C1 segment of cervical spinal cord (tissue), 14 donors: ENCODE measurements at places on chromosomes 1 and 21.

- no peak for DNase-seq
These were observed 22.7 kb upstream of the AADACL3 start for GRCh38 chr1:12692967-12693782.

GRCh38 chr1:230170622-230171021 is 103.6 kb downstream of the GALNT2 start:
- DNase-seq = no peak

- DNase-seq = peak; percentile 52
These were observed 66.1 kb downstream of the TENT5C start for GRCh38 chr1:117671781-117672501.

- no peak for DNase-seq
These were observed 164.8 kb downstream of the PPIAL4G start for GRCh38 chr1:148318123-148318903.

DNA sequence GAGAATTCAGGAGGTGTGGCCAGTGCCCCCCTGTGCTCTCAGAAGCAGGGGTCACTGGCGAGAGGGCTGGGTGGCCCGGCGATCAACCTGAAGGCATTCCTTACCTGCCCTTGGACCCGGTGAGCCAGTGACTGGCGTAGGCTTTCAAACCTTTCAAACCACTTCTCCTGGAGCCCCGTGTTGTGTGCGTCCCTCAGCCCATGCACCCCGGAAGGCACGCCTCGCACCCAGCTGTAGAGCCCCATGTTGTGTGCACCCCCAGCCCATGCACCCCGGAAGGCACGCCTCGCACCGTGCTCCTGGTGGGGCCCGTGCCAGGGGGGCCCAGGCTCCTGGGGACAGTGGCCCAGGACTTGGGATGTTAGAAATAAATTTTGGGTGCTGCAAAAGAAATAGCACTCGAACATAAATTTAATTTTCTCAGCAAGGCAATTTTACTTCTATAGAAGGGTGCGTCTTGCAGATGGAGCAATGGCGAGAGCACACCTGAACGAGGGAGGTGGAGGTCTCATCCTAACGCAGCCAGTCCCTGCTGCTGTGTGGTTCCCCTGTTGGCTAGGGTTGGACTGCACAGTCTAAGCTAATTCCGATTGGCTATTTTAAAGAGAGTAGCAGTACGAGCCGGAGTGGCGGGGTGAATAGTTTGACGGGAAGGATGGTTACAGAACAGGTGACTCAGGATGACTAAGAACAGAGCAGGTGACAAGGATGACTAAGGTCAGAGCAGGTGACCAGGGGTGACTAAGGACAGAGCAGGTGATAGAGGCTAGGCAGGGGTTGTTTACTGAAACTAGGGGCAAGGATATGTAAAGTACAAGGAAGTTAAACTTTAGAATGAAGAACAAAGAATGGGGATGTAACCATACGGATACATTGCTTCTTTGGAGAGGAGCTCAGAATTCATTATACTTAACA is 47.4 kb downstream of the PRKCZ start:
- no peak for DNase-seq

- DNase-seq = no peak
These were observed 736 bp upstream of the BARHL2 start for GRCh38 chr1:90717665-90718410.

GRCh38 chr1:144101397-144102045 is 129.7 kb upstream of the FAM72C start:
- no peak for DNase-seq

GRCh38 chr1:169260478-169261151 is 107.0 kb downstream of the NME7 start:
- no peak for DNase-seq

DNA sequence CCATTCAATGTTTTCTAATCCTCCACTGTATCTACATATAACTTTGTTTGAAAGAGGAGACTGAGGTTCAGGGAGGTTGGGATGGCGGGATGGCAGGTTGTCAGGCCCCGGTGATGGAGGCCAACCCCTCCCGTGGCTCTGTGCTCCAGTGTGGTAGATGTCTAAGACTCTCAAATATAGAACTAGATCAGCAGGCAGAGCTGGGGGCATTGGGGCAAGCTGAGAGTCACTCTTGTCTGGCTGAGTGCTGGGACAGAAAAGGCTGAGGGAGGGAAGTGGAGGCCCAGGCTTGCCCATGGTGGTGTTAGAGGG is 1.7 kb downstream of the IL6R start:
- DNase-seq = no peak

DNA sequence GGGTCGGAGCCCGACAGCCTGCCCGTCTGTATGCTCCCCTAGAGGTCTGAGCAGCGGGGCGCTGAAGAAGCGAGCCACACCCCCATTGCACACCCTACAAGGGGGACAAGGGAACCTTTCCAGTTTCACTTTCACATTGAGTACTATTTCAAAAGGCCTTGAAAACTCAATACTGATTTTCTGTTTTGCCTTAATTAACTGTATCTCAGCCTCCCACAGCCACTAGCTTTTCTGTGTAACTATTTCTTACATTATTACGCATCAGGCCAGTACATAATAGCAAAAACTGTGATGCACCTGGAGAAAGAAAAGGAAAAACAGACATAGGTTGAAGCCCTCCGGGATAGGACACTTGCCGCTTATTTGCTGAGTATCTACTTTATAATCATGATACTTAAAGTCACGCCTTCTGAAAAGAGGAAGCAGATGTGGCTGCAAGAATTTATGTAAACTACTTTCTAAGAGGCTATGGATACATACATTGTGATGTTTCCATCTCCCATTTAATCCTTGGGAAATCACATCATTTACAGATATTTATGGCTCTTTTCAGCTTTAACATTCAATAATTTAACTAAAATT is 1719.5 kb downstream of the MRPL39 start:
- no peak for DNase-seq

DNA sequence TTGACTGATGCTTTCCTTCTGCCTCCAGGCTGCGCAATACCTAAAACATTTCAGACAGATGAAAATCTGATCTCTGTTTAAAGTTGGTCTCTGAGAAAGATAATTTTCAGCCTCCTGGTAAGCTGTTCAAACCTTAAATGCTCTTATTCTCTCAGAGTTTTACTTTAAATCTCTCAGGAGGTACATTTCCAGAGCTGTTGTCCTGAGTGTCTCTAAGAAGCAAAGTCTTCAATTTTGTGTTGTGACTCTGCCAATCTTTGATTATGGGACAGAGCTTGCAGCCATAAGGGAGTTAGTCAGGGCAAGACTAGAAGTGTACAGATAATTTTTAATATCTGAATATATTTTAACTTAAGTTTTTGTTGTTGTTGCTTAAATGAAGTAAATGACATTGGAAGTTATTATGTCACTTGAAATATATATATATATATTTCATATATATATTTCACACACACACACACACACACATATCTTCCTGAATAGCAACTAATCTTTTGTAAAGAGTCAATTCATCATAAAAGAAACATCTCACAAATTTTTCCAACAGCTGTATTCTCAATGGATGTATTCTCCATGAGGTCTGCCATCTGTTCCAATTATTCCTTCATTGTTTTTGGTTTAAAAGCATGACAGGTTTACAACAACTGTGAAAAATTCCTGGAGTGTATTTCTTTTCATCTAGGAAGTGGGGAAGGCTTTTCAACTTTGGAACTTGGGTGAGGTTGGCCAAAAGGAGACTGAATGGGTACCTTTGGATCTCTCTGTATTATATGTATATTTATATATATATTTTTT is 259.4 kb downstream of the BACH1 start:
- DNase-seq = no peak

DNA sequence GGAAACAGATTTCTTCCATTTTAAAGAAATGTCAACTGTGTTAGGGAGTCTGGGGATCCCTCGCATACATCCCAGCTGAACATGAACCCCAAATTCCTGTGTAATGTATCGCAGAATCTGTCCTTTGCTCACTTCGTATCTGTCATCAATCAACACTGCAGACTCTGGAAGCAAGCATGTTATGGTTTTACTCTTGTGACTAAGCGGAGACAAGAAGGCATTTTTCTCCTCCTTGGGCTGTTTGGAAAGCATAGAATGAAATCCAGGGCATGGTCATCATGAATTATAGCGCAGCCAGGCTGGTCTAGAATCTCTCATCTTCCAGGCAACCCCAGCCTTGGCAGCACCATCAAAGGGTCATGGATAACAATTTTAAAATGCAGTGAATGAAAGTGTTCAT is 290.2 kb downstream of the KIF26B start:
- no peak for DNase-seq

- DNase-seq = peak; percentile 43
These were observed 179.0 kb downstream of the ADSS2 start for GRCh38 chr1:244272471-244273261.

DNA sequence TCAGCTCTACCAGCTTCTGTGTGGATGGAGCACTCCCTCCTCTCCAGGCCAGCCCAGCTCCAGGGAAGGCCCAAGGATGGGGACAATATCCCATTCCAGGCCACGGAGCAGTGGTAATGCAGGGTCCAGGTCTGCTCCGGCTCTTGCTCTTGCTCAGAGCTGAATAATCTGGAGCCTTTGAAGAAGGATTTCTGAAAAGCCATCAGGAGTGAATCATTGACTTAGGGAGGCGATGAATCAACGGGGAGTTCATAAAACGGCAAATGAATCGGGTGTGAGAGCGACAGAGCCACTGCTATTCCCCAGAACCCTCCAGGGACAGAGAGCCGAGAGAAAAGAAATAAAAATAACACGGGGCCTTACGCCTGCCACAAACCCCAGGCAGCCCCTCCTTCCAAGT is 7.7 kb downstream of the POU3F1 start:
- DNase-seq = no peak

DNA sequence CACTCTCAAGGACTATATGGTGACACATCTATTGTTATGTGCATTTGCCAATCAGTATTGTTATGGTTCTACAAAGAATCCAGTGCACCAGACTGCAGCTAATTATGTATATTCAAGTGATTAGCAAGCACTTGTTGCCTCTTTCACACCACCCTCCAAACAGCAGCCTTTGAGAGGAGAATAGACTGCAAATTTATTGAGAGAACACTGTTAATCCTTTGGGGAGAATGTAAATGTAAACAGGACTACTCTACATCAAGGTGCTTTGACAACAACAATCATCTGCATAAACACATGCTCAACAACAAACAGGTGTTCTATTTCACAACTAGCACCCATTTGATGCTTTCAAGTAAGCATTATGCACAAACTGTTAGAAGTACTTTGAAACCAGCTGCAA is 117.4 kb downstream of the AKT3 start:
- no peak for DNase-seq

GRCh38 chr1:14610761-14611160 is 12.3 kb downstream of the KAZN start:
- DNase-seq = no peak

GRCh38 chr1:118918230-118918939 is 69.8 kb downstream of the TBX15 start:
- DNase-seq = no peak

GRCh38 chr21:19011451-19011850 is 607.9 kb upstream of the TMPRSS15 start:
- DNase-seq = no peak

GRCh38 chr1:119327094-119327449 is 41.5 kb upstream of the HAO2 start:
- no peak for DNase-seq

GRCh38 chr1:228059634-228060457 is 22.7 kb upstream of the ARF1 start:
- no peak for DNase-seq

GRCh38 chr1:110305900-110306420 is 33.2 kb upstream of the RBM15 start:
- DNase-seq = no peak

DNA sequence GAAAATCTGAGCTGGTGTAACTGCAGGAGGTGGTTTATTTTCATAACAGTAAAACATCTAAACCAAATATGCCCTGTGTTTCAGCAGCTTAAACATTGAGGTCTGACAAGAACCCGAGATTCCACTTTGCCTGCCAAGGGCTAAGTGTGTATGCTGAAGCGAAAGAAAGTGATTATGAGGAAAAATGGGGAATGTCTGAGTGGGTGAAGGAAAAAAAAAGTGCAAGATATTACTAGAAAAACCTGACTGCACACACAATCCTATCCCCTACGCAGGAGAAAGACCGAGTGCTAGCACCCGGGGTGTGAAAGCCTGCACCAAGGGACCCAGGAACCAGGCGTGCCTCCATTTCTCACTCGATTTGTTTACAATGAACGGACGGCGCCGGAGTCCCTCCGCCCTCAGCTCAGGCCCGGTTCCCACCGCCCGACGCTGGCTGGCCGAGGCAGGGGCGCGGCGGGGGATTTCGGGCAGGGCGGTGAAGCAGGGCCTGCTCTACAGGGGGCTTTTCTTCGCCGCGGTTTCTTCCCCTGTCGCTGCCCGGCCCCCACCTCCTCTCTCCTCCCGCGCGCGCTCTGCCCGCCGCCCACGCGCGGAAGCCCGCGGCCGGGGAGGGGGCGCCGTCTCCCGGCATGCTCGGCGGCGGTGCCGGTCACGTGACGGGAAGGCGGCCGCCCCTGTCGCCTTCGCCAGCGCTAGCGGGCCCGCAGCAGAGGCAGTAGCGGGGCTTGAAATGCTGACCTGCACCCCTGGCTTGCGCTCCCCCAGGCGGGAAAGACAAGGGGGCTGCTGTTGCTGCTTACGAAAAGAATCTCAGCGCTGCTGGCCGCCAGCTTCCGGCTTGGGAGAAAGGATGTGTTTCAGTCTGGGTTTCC is 35.9 kb downstream of the ITPKB start:
- DNase-seq = peak; percentile 59

DNA sequence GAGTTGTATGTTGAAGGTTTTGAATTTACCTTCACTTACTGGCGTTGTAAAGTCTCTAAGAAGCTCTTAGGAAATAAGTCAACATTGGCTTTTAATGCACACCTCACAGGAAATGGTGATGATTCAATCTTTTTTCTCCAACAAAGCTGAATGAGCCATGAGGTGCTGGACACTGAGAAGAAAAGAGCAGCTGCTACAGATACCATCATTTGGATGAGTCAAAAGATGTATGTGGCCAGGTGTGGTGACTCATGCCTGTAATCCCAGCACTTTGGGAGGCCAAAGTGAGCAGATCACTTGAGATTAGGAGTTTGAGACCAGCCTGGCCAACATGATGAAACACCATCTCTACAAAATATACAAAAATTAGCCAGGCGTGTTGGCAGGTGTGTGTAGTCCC is 3.3 kb upstream of the IL23R start:
- no peak for DNase-seq

- no peak for DNase-seq
These were observed 12.3 kb upstream of the PHC2 start for GRCh38 chr1:33443080-33443704.

DNA sequence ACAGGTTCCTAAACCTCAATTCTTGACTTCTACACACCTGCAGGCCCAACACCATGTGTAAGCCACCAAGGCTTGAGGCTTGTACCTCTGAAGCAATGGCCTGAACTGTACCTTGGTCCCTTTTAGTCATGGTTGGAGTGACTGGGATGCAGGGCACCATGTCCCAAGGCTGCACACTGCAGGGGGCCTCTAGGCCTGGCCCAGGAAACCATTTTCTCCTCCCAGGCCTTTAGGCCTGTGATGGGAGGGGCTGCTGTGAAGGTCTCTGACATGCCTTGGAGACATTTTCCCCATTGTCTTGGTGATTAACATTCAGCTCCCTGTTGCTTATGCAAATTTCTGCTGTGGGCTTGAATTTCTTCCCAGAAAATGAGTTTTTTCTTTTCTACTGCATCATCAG is 75.8 kb upstream of the ZNF678 start:
- no peak for DNase-seq
